ENCODE measurements at places on chromosomes 5 and 9.
A peak's percentile ranks its signal among the peaks of the same experiment; 100 is the strongest.

DNA sequence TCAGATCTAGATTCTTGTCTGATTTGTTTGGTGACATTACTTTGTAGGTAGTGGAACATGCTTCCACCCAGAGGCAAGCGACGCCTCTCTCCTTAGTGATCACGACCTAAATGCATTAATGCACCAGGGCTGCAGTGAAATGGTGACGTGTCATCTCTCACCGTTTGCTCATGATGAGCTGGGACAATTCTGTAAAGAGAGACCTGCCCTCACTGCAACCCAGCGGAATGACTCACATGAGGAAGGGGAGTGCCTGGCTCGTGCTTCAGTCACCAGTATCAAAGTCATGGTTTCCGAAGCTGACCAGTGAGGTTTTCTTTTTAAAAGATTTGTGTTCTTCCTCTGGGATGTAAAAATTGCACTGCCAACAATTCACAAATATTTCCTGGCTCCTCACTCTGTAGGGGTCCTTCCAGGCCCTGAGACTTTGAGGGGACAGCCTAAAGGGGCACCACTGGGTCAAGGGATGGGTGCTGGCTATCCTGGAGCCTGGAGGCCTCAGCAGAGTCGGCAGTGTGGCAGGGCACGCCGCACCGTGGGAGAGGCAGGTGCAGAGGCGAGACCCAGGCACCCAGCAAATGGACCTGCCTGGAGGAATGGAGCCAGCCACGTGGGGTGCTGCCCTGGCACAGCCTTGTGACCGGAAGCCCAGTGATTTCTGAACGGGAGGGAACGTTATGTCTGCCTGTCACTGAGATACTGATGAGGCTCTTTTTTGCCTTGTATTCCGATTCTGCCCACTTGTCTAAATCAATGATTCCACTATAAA lies 17.3 kb downstream of the QSOX2 start:
- no peak for DNase-seq

- no peak for DNase-seq
Measured at GRCh38 chr9:128005923-128006322, 25.1 kb upstream of the EEIG1 start.

DNA sequence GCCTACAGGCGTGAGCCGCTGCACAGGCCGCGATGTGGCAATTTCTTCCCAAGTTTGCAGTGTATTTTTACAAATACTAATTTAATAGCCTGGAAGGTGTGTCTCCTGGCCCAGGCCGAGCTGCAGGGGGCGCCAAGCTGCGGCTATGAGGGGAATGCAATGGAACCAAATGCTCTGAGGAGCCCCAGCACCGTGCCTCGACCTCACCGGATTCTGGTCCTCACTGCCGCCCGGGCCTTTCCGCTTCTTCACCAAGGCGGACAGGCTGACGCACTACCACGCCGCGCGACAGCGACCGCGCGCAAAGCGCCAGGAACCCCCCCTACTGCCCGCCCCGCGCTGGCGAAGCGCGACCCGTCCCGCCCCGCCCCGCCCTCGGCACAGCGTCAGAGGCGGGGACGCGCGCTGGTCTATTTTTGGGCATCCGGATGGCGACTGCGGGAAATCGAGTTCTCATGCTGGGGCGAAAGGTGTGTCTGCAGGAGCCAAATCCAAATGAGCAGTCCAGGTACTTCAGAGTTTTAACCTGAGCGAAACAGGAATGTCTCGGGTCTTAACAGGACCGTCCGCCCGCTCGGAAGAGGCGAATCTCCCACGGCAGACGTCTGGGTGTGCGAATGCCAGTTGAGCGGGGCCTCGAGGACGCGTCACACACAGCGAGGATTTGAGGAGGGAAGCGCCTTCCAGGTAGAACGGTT lies 31.7 kb upstream of the PRXL2C start:
- DNase-seq: peak; percentile 83

DNA sequence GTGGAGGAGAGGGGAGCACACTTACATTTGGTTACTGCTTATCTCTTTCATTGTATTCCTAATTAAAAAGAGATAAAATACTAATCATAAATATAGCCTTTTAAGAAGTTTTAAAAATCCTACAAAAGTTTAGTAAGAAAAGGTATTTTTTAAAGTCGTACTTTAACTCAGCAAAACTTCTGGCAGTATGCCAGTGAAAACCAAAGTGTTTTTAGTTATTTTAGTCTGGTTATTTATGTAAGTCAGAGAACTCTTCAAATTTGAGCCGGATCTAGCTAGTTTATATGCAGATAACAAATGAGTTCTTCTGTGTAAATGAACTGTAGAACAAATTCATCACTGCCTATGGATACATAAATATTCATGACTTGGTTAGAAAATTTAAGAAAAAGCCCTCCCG lies 36.5 kb upstream of the ANKDD1B start:
- no peak for DNase-seq

GRCh38 chr5:72206994-72207393 lies 99.7 kb downstream of the MAP1B start:
- no peak for DNase-seq

- DNase-seq: peak; percentile 40
Measured at GRCh38 chr5:50962934-50963872, 296.8 kb downstream of the PARP8 start.
